ENCODE measurements at places on chromosomes 11 and 22.

DNA sequence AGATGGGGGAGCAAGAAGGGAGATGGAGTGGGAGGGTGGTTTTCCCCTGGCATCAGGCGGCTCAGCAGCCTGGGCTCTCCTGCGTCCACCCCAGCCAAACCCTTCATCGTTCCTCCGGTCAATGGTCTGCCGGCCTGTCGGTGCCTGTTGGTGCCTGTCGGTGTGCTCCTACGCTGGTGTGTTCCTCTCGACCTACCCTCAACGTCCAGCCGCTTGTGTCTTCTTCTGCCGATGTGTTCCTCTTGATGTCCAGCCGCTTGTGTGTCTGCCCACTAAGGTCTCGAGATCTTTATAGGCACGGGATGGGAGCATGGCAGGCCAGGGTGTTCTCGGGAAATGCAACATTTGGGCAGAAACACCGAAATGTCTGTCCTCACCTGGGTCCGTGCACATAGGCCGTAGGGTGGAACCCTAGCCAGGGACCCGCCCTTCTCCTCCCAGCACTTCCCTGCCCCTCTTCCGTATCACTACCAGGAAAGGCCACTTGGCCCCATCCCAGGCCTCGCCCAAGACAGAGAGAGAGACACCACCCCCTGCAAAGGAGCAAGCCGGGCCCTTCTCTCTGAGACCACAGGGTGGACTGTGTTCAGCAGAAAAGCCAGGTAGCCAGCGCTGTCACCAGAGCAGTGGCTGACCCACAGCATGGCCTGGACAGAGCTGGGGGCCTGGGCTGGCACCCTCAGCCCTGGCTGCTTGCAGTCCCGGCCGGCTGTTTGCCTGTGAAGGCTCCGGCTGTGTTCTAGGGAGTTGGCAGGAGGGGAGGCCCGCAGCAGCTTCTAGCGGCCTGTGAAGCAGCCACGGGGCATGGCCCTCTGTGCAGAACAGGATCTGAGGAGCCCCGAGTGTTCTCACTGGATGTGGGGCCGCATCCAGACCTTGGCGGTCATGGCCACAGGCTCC is 61.6 kb upstream of the KCNQ1OT1 start:
- DNase-seq: no peak

- no peak for DNase-seq
Observed at GRCh38 chr11:3944198-3944597, 88.7 kb downstream of the STIM1 start.

GRCh38 chr22:47053726-47054141 is 291.3 kb downstream of the TBC1D22A start:
- DNase-seq: no peak

GRCh38 chr11:8863838-8864237 is 47.2 kb upstream of the AKIP1 start:
- no peak for DNase-seq

DNA sequence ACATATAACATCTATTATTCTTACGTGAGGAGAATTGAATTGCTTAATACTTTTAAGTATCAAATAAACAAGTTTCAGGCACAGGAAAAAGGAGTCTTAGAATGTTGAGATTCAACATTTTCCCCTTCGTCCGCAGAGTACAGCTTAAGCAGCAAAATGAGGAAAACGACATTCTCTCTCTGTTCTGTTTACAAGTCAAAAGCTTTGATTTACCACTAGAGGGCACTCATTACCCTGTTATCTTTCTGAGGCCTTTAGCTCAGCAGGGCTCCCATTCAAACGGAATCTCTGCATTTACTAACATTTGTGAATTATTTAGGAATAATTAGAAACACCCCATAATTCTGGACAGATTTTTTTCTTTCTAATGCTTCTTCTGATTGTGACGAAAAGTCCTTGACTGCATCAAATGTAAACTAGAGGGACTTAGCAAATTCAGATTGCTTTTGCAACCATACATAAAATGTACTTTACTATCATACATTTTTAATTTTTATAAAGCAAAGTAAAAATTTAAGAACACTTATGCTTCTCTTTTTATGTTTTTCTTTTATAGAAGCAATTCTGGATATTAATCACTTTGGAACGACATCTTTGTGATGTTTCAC is 75.0 kb downstream of the JRKL start:
- DNase-seq: no peak

GRCh38 chr22:46012881-46013281 is 35.9 kb upstream of the WNT7B start:
- no peak for DNase-seq

GRCh38 chr11:16505481-16505880 is 149.1 kb upstream of the SOX6 start:
- DNase-seq: no peak

- DNase-seq: peak; percentile 47
Observed at GRCh38 chr11:68212421-68213134, 518 bp downstream of the KMT5B start.

DNA sequence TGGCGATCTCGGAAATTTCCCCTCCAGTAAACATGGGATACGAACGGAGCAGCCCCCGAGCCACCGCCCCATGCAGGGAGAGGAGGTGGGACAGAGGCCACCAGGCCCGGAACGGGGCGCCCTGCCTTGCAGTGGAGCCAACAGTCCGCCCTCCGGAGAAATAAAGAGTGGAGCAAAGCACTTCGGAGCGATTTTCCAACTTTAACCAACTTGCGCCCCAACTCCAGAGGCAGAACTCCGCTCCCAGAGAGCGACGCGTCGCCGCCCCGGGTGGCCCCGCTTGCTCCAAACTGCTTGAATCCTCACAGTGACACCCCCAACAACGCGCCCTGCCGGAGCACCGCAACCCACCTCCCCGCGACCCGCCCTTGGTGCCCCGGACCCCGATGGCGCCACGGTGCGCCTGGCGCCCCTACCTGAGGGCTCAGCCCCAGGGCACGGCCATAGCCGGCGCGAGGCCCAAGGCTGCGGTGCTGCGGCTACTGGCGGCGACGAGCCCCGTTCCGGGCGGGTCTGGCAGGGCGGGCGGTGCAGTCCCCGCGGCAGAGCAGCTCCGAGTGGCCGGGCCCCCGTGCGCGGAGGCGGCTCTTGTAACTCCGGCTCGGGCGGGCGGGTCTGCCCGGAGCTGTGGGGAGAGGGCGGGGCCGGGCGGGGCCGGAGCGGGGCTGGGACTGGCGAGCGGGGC is at the start of gene AHNAK:
Gene AHNAK, minus strand, starts transcription at position 563 of the 685 bp plus-strand sequence. CDS start 10,708 bp downstream, outside the sequence.
- DNase-seq: no peak

- no peak for DNase-seq
Observed at GRCh38 chr22:39528080-39528661, 4.4 kb downstream of the RPS19BP1 start.

- DNase-seq: no peak
Observed at GRCh38 chr11:43943931-43944751, 1.7 kb downstream of the C11orf96 start.

- DNase-seq: no peak
Observed at GRCh38 chr11:79025622-79026021, 415.2 kb downstream of the TENM4 start.

- DNase-seq: no peak
Observed at GRCh38 chr22:40076702-40077645, 82.2 kb downstream of the FAM83F start.

All from stimulated activated CD4-positive, alpha-beta T cell treated with anti-CD3 and anti-CD28 coated beads, TNF-alpha, amount 100 ng/mL, for 48 hours (primary cell).